Activated naive CD4-positive, alpha-beta T cell treated with anti-CD3 and anti-CD28 coated beads for 36 hours (primary cell): ENCODE measurements at places on chromosomes 13 and 19.

DNA sequence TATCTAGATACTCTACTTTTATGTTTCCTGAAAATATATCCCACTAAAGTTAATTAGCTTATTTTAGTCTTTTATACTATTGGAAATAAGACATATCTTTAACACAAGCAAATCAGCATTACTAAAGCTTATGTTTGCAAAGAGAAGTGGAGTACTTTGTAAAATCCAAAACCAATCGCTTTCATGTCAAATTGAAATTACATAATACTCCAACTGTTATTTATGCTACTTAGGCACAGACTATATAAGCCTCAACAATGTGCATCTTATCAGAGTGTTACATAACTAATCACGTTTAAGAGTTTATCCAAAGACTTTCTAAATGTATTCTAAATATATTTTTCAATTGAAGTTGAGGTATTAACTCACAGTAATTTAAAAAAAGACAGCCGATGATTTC, 200.0 kb downstream of the PCDH20 start:
- H3K27ac ChIP-seq = no peak overlapping the region
- no peaks in the 10 kb centered on the region for H3K4me1 ChIP-seq
- no peaks in the 10 kb centered on the region for H3K27me3 ChIP-seq
- H3K36me3 ChIP-seq = no peaks in the 10 kb centered on the region
- no peak for DNase-seq
- no peak overlapping the region for H3K4me3 ChIP-seq

DNA sequence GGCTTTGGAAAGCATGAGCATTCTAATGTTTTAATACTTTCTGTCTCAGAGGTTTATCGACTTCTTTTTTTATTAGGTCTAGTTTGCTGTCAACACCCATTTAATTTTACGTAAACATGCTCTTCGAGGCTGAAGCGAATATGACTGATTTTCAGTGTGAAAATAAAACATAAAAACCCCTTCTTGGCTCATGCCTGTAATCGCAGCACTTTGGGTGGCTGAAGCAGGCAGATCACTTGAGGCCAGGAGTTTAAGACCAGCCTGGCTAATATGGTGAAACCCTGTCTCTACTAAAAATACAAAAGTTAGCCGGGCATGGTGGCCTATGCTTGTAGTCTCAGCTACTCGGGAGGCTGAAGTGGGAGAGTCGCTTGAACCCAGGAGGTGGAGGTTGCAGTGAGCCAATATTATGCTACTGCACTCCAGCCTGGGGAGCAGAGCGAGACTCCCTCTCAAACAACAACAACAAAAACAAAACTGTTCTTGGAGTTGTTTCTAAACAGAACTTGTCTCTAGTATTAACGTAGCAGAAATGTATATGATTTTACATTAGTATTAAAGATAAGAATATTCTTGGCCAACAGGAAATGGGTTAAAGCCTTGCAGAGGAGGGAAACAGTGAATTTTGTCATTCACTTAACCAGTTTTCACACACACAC, 7.1 kb upstream of the IGFL3 start:
- H3K27me3 ChIP-seq = peaks cover 38% of the 10 kb centered on the region
- no peak for DNase-seq
- H3K4me3 ChIP-seq = no peak overlapping the region
- H3K36me3 ChIP-seq = no peaks in the 10 kb centered on the region
- peaks cover 3% of the 10 kb centered on the region for H3K4me1 ChIP-seq
- no peak overlapping the region for H3K27ac ChIP-seq

- no peak for DNase-seq
- H3K4me3 ChIP-seq = no peak overlapping the region
- H3K36me3 ChIP-seq = peaks cover 25% of the 10 kb centered on the region
These were observed 323.6 kb downstream of the KLF12 start for GRCh38 chr13:73810647-73811046.

- no peaks in the 10 kb centered on the region for H3K27me3 ChIP-seq
- H3K4me1 ChIP-seq = no peaks in the 10 kb centered on the region
- no peak for DNase-seq
- H3K27ac ChIP-seq = no peak overlapping the region
- H3K4me3 ChIP-seq = no peak overlapping the region
- H3K36me3 ChIP-seq = peaks cover 53% of the 10 kb centered on the region
These were observed 27.1 kb downstream of the SUGP2 start for GRCh38 chr19:19006213-19006612.

DNA sequence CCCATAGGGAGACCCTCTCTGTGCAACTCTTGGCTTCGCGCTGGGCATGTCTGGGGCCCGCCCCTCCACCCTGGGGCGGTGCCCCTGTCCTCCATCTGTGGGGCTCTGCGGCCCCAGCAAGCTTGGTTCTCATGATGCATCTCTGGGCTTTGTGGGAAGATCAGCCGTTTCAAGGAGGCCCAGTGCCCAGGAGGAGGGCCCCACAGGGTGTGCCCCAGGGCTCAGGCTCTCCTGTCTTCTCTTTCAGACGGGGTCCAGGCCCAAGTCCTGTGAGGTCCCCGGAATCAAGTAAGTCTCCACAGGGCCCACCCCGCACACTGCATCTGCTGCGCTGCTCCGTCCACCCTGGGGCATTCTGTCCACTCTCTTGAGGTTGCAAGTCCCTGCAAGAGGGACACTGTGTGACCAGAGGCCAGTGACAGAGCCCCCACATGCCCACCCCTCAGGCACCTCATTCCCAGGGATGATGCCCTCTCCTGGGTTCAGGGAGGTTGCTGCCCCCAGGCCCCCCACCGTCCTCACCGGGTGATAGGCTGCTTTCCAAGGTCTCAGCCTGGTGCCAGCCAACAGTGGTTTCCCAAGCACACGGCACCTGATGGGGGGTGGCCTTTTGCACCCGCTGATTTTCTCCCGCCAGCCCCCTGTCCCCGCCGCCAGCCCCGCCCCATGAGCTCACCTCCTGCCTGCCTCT, 31.7 kb downstream of the COMP start:
- H3K36me3 ChIP-seq = no peaks in the 10 kb centered on the region
- H3K27ac ChIP-seq = no peak overlapping the region
- no peaks in the 10 kb centered on the region for H3K4me1 ChIP-seq
- no peak for DNase-seq
- H3K27me3 ChIP-seq = no peaks in the 10 kb centered on the region

DNA sequence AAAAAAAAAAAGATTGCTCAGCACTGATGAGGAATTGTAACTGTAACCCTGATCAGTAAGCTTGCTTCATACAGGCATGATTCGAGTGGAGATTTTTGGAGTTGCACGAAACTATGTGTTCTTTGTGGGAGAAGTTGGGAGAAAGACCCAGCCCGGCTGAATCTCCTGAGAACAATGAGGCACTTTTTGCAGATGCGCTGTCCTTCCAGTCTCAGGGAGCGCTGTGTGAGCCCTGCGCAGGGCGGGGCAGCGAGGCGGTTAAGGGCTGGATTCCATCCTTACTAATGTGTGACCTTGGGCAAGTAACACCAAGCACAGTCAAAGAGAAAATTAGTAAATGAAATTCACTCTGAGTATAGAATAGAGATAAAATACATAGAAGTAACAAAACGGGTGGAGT, 76.9 kb downstream of the SIPA1L3 start:
- peaks cover 12% of the 10 kb centered on the region for H3K4me1 ChIP-seq
- H3K27ac ChIP-seq = no peak overlapping the region
- H3K36me3 ChIP-seq = no peaks in the 10 kb centered on the region
- no peaks in the 10 kb centered on the region for H3K27me3 ChIP-seq
- DNase-seq = no peak
- H3K4me3 ChIP-seq = no peak overlapping the region
